NCI-H1694 (cell line): ENCODE measurements at places on chromosomes 3 and 15.

GRCh38 chr3:8887435-8888300, 75.6 kb downstream of the RAD18 start:
- DNase-seq: no peak

DNA sequence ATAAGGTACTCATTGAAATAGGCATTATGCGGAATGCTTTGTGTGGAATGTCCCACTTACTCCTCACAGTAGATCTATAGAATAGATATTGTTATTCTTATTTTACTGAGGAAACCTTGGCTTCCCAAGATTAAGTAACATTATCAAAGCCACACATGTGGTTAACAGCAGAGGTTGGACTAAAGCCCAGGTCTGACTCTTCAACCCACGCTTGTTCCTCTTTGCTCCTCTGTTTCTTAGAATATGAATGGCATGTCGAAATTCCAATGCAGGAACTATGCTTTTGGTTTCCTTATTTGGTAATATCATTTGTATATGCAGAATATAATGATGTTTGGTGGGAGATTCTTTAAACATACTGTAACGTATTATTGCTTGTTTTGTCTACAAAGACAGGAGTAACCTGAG, 818.8 kb upstream of the LMCD1 start:
- no peak for DNase-seq

DNA sequence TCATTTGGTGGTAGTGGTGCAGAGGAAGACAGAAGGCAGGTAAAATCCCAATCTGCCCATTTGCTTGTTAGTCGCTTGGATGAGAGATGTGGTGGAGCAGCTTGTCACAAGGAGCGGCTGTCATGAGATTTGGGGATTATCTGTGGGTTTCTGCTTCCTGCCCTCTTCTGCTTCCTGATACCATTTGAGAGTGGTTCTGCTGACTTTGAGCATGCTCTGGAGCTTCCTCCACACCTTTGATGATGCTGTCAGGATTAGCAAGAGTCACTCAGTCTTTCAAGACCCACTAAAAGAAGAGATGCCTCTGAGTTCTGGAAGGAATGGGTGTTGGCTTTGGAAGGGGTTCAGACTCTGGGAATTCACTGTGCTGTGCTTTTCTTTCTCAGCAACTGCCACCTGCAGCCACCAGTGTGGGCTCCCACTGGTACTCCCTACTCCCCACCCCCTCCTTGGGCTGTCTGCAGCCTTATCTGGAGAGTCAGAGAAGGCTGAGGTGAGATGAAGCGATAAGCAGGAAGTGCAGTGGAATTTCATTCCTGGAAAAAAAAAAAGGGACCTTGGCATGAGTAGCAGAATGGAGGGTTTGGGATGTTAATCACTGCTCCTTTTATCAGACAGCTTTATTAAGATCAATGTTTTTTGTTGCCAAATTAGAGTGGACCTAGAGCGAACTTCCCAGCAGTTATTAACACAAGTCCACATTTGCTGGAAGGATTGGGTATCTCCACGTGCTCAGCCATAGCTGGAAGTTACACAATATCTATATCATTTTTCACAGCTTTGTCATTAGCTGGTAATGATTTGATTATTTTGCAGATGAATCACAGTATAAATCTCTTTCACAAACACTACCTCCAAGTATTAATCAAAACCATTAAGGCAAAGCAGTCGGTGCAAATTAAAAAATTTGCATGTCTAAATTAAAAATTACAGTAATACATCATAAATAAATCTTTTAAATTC, 233.0 kb upstream of the SATB1 start:
- no peak for DNase-seq

DNA sequence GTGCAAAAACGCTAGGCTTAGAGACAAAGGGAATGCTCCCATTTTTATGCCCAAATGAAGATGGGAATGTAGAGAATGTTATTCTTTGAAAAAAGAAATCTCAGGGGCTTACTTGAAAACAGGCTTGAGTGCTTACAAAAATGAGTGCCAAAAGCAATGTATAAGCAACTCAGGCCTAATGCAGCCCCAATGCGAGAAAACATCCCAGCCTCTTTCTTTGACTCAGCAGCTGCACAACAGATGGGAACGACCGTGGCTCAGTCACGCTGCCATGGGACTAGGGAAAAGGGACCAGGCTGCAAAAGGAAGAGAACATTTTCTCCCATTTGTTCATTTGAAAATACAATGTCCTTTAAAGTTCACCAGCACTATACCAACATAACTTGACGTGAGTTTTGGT, 246.4 kb upstream of the LRIG1 start:
- DNase-seq: no peak

GRCh38 chr15:60460931-60461330, 18.0 kb downstream of the ICE2 start:
- DNase-seq: no peak
